ENCODE measurements at places on chromosomes 7 and 10.

GRCh38 chr7:108598153-108598552 lies 28.5 kb downstream of the DNAJB9 start:
- DNase-seq = no peak

GRCh38 chr7:95976369-95977060 lies 204.2 kb downstream of the DYNC1I1 start:
- no peak for DNase-seq

- no peak for DNase-seq
Measured at GRCh38 chr7:114574384-114574783, 159.8 kb downstream of the FOXP2 start.

DNA sequence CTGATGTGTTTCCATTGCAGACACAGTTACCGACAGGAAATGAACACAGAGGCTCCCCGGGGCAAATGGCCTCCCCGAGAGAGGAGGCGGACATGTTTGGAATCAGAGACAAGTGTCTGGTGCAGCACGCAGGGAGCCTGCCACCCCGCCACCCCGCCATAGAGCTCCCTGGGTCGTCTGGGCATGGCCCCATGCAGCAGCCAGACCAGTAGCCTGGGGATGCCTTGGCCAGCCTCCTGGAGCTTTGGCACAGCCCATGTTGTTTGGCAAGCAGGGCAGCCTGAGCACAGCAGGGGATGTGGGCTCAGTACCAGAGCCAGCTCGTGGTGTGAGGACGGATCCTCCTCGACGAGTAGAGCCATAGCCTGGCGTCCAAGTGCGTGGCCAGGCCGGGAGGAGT lies 80.8 kb downstream of the NKX6-2 start:
- no peak for DNase-seq

- no peak for DNase-seq
Measured at GRCh38 chr7:122845286-122845685, 41.0 kb downstream of the CADPS2 start.

- DNase-seq = no peak
Measured at GRCh38 chr10:98382691-98383101, 32.3 kb downstream of the PYROXD2 start.

GRCh38 chr7:90594751-90595317 lies 1.3 kb upstream of the CDK14 start:
- peak; percentile 35 for DNase-seq

DNA sequence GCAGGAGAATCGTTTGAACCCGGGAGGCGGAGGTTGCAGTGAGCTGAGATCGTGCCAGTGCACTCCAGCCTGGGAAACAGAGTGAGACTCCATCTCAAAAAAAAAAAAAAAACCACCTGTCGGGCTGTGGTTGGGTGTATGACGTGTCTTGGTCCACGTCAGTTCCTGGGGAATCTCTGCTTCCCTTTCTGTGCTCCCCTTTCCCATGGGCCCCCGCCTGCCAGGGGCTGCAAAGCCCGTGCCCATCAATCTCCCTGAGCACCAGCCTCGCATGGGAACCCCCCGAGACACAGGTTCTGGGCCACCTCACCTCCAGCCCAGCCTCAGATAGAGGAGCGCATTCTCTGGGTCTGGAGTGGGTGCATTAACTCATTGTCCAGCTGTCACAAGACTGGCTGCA lies 2.3 kb upstream of the SH2B2 start:
- no peak for DNase-seq

GRCh38 chr10:621513-621912 lies 68.0 kb downstream of the DIP2C start:
- DNase-seq = no peak

DNA sequence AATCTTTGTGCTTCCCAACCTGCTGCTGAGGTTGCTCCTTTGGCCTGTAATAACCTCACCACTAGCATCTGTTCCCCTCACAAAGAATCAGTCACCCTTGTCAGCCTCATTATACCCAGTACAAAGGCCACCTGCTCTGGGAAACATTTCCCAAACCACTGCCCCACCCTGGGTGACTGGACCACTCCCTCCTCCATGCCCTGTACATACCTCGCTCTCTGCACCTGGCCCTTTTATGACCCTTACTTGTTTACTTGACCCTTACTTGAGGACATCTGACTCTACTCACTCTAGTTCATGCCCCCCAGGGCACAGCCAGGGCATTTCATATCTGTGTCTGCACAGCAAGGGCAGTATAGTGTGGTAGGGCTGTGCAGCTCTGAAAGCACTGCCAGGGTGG lies 21.4 kb upstream of the AOC1 start:
- DNase-seq = no peak

- DNase-seq = peak; percentile 17
Measured at GRCh38 chr7:107953924-107954303, 49.0 kb downstream of the LAMB1 start.

DNA sequence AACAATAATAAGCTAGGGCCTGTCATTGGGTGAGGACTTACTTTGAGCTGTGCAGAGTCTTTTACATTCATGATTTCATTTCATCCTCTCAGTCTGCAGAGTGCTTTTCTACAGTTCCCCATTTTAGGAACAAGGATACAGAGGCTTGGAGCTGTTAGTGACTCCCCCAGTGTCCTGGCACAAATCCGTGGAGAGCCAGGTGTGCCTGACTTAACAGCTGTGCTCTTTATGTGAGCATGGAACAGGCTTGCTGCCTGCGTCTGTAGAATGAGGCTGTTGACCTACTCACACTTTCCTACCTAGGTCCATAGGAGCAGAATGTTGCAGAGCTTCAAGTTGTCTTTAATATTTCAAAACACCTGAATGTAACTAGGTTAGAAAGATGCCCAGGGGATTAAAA lies 50.4 kb upstream of the BTBD16 start:
- no peak for DNase-seq

DNA sequence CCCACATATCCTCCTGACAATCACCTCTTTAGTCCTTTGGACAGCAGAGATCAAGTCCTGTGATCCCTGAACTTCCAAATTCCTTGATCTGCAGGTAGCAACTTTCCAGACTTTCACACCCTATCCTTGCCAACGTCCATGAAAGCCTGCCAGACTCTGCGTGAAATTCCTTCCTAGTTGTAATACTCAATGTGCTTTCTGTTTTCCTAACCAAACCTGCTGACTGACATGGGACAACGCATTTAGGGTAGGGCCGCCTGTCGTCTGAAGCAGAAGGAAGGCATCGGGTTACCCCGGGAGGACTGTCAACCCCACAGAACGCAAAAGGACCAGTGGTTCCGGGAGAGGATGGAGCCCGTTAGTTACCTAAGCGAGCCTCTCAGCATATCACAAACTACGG lies 23.9 kb downstream of the ITGA8 start:
- DNase-seq = no peak

DNA sequence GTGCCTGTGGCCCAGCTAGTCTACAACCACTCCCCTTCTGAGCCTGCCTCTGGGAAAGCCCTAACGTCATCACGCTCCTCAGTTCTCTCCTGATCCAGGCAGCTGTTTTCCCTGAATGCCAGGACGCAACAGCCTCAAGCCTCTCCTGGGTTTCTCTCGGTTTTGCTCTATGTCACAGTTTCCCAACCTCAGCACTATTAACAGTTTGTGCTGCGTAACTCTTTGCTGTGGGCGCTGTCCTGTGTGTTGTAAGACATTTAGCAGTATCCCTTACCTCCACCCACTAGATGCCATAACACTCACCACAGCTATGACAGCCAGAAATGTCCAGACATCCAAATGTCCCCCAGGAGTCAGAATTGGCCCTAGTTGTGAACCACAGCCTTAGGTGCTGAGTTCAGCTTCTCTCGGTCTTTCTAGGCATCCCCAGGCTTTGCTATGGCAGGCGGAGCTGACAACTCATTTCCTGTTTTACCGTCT lies 226.3 kb upstream of the NPVF start:
- peak; percentile 3 for DNase-seq

- no peak for DNase-seq
Measured at GRCh38 chr7:151607464-151607867, 87.8 kb upstream of the RHEB start.

GRCh38 chr10:48215486-48216203 lies 58.9 kb downstream of the FRMPD2 start:
- DNase-seq = peak; percentile 79

DNA sequence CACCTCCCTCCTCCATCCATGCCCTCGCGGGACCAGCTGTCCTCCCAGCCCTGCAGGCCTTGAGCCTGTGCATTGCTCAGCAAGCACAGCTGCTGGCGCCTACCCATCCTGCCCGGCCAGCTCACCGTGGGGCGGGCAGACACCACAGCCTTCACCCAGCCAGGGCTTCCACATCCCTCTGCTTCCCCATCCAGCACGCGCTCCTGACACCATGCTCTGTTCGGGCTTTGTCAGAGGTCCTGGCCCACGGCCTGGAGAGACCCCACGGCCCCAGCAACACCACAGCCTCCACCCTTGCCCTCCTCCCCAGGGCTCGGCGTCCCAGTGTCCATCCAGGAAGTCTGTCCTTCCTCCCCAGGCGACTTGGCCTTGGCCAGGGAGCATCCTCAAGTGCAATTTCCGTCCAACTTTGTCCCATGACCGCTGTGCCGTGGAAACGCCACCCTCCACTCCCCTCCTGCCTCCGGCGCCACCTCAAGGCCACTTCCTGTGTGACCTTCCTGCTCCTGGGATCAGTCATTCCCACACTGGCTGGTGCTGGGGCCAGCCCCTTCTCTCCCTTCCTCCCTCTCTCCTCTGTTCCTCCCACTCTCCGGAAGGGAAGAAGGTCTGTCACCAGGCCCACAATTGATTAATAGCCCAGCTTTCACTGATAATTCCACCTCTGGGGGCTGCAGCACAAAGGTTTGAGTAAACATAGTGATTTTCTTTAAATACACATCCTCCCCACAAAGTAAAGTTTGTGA lies 71.5 kb upstream of the SMNDC1 start:
- DNase-seq = no peak

- no peak for DNase-seq
Measured at GRCh38 chr7:25617214-25617613, 388.9 kb upstream of the NPVF start.

GRCh38 chr7:135672560-135673359 lies 10.4 kb downstream of the STMP1 start:
- peak; percentile 82 for DNase-seq

GRCh38 chr10:78004215-78005026 lies 24.9 kb downstream of the POLR3A start:
- DNase-seq = no peak

GRCh38 chr7:8817448-8818036 lies 384.1 kb downstream of the NXPH1 start:
- DNase-seq = no peak

DNA sequence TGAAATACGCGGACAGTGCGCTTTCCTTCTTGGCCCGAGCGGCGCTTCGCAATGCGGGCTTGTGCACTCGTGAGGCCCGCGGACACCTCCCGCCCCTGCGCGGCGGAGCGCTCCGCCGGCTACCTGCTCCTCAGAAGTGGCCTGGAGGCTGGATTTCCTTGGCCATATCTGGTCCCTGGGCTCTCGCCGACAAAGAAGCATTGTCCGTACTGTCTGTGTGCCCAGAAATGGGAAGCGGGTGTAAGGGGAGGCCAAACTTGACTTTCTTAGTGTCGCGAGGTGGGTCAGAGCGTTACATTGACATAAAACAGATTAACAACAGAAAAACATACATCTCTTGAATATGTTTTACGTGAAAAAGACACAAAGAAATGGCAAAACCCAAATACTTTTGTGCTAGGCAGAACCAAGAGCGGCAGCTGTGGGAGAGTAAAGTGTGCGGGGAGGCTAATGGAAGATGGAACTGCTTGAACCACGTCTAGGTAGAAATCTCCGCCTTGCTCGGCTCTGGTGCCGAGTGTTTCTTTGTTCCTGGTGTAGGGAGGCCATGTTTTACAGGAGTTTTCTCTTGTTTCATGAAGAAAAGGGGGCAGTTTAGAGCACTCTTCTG lies 1.4 kb downstream of the LANCL2 start:
- peak; percentile 64 for DNase-seq

- DNase-seq = peak; percentile 51
Measured at GRCh38 chr10:28796606-28797512, 119.5 kb downstream of the BAMBI start.

- no peak for DNase-seq
Measured at GRCh38 chr10:72079356-72079755, 9.0 kb downstream of the SPOCK2 start.

DNA sequence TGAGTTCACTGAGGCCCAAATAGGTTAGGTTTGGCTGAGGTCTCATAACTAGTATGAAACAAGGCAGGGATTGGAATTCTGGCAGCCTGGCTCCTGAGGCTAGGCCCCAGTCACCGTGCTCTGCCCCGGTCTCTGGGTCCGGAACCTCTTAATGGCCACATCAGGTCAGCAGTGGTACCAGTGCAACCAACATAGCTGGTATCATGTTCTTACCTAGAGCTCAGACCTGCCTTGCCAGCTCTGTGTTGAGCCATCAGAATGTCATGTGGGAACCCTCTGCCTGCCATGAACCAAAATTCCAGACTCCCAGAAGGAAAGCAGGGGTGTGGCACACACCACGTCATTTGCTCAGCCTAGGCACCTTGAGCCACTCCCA lies 56.5 kb downstream of the ZNF467 start:
- no peak for DNase-seq

GRCh38 chr10:9451211-9451773 lies 1396.8 kb downstream of the GATA3 start:
- DNase-seq = no peak

- peak; percentile 74 for DNase-seq
Measured at GRCh38 chr10:114648368-114648767, 9.7 kb downstream of the ABLIM1 start.

GRCh38 chr10:22481687-22482539 lies 136.6 kb downstream of the SPAG6 start:
- DNase-seq = no peak

DNA sequence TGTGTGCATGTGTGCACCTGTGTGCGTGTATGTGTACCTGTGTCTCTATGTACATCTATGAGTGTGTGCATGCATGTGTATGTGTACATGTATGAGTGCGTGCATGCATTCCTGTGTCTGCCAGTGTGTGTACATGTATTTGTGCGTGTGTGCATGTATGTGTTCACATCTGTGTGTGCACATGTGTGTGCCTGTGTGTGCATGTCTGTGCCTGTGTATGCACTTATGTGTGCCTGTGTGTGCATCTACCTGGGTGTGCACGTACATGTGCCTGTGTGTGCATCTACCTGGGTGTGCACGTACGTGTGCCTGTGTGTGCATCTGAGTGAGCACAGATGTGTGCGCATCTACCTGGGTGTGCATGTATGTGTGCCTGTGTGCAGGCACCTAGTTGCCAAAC lies 102.2 kb upstream of the DIP2C start:
- no peak for DNase-seq

- DNase-seq = peak; percentile 72
Measured at GRCh38 chr10:117462424-117462792, 80.1 kb upstream of the EMX2 start.

- DNase-seq = no peak
Measured at GRCh38 chr7:55405856-55406541, 40.9 kb downstream of the LANCL2 start.

DNA sequence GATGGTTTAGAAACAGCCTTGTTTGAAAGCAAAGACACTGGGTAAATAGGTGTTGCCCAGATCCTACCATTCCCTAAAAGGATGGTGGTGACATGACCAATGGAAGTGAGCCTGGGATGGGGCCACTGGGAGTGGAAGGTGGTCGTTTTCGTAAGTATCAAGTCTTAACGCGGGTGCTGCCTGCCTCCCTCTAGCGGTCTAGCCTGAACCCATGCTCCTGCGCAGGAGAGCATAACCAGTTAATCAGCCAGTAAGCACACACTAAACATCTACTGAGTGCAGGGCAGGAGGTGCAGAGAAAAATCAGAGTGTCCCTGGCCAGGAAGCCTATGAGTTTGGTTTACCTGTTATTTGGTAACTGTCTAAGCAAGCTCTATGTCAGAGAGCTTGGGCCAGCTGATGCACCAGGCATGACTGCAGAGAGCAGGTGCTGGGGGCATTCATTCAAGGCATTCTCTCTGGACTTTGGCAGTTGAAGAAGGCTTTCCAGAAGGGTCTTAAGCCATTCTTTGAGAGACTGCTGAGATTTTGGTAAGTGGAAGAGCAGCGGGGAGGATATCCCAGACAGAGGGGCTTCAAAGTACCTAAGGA lies 930 bp downstream of the GARIN1A start:
- DNase-seq = peak; percentile 65

Measured in hematopoietic multipotent progenitor cell treated with erythropoietin and hydrocortisone succinate and interleukin-3 and kit ligand, for 4 days (in vitro differentiated cells).